Vagina (tissue), 2 donors: ENCODE measurements at places on chromosomes 13 and 19.

GRCh38 chr13:96730676-96731075 is 263.6 kb downstream of the OXGR1 start:
- DNase-seq: no peak

DNA sequence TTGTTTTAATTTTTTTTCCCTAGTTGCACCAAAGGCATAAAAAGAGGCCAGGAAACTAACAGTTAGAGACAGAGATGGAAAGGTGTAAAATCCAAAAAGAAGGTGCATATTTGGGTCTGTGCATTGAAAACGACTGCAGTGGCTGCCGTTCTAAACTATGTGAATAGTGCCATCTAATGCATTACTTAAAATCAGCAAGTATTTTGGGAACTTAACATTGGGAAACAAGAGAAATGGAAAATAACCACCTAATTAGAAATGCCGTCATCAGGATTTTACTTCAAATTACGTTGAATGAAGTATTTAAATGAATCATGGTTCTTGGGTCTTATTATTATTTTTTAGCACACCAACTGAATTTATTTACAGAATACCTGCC is 189.5 kb upstream of the MIR17HG start:
- no peak for DNase-seq

- DNase-seq: no peak
Measured at GRCh38 chr13:42750794-42751193, 30.6 kb upstream of the FAM216B start.

GRCh38 chr13:80577285-80577684 is 236.4 kb upstream of the SPRY2 start:
- DNase-seq: no peak

- DNase-seq: no peak
Measured at GRCh38 chr13:92804346-92804745, 422.3 kb upstream of the GPC6 start.

DNA sequence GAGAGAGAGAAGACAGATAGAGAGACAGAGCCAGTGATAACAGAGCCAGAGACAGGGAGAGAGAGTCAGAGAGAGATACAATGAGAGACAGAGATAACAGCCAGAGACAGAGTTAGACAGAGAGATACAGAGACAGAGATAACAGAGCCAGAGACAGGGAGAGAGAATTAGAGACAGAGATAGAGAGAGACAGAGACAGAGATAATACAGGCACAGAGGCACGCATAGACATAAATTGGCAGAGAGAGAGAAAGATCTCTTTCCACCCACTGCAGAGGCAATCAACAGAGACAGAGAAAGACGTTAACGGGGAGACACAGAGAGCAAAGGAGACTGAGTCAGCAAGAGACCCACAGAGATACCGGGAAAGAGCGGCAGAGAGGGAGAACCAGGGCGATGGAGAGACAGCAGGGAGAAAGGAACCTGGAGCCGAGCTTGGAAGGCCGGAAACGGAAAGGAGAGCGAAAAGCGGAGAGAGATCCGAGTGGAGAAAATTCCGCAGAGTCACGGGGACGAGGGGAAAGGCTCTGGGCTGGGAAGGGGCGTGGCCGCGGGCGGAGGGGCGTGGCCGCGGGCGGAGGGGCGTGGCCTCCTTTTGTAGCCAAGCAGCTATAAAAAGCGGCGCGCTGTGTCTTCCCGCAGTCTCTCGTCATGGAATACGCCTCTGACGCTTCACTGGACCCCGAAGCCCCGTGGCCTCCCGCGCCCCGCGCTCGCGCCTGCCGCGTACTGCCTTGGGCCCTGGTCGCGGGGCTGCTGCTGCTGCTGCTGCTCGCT is at the start of gene TNFSF9:
Gene TNFSF9, plus strand, starts transcription at position 641 of the 777 bp plus-strand sequence. Its CDS starts 11 bp downstream, at position 652.
- DNase-seq: no peak

GRCh38 chr19:40689339-40690049 is 957 bp downstream of the NUMBL start:
- DNase-seq: no peak

DNA sequence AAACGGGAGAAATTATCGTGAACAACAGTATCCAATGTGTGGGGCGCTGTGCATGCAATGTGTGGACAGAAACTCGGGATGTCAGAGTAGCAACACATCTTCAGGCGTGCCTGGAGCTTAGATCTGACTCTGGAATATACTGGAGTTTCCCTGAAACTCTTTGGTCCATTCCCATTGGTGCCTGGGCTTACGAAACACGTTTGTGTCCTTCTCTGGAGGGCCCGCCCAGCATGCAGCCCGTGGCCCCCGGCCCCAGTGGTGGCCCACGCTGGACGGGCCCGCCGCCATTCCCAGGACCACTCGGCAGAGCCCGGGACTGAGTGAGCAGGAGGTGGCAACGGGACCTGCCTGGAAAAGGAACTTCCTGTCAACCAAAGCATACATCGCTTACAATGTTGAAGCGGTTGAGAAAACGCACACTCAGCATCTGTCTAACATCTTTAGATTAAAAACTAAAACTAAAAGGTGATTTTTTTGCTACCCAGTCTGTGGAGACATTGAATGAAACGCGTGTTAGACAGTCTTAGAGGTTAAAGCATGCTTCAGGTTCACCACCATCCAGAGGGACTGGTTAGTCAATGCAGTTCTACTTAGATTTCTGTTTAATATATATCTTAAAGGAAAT is 19.3 kb upstream of the TIMM44 start:
- no peak for DNase-seq

GRCh38 chr19:13831537-13832467 is 36.6 kb downstream of the ZSWIM4 start:
- no peak for DNase-seq

DNA sequence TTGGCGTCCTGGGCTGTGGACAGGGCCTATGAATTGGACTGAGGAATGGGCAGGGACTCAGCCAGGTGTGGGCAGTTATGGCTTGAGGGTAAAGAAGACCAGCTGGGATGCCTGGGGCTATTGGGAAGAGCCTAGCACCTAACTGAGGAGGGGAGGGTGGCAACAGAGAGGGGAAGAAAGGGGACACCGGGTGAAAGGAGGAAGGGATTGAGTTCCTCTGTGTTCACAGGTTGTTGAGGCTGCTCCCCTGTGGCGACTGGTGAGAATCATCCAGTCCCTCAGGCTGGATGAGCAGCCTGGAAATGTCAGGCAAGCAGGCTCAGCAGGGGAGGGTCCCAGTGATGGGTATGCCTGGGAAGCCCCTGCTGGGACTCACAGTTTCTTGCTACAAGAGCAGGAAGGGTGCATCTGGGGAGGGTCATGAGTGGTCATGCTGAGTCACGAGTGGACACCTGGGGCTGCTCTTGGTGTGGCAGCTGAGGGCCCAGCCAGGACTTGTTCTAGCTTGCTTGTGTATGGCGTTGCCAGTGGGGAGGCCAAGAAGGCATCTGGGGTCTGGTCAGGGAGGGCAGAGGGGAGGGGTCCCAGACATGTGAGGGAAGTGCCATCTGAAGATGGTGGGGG is 1.4 kb downstream of the ZNF324 start:
- no peak for DNase-seq

DNA sequence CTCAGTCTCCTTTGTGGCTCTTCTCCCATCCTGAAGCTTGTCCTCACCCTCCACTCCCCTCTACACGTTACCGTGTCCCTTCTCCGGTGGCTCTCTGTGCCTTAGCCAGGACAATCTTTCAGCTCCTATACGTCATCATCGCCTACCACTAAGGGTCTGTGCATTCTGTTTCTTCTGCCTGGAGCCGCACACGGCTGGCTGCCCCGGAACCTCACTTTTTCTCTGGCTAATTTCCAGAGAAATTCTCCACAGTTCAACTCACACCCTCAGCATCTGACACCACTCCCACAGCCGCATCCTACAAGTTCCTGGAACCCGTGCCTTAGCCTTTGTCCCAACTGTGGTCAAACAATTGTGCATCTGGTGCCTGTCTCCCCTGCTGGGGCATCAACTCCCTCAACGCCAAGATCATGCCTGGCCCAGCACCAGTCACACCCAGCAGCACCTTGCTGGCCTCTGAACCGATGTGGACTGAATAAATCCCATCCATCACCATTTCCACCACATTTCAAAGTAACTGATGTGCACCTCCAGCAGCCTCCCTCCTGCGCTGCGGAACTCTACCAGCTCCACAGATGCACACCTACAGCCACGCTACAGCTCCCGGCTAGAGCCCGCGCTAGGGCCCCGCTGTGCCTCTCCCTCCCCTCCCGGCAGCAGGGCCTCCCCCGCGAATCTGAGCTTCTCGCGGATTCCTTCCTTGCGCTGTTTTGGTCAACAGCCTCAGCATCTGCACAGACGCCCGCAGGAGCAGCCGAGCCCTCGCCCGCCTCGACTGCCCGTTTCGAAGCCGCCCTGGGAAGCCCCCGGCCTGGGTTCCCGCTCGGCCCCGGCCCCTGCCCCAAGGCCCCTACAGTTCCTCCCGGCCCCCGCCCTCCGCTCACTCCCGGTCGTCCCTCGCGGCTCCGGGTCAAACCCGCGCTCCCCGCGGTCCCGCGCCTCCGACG is 689 bp downstream of the DCUN1D2 start:
- DNase-seq: no peak

DNA sequence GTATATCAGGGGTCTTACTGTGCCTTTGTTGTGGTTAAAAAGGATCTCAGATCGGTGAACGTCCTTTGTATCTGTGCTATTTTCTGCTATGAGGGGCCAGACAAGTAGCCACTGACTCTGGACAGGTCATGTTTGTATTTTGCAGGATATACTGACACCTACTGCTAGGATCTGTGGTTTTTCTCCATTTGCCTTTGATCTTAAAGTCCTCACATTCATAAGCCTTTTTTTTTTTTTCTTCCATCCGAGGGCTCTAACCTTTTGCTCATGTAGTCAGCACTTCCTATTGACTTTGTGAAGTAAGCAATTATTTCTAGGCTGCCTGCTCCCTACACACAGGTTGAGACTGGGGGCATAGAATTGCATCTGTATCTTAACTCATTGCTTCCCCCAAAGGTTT is 106.2 kb downstream of the SLITRK5 start:
- no peak for DNase-seq

- no peak for DNase-seq
Measured at GRCh38 chr13:71606818-71607217, 260.2 kb downstream of the DACH1 start.

GRCh38 chr19:10270180-10270615 is 722 bp upstream of the ICAM1 start:
- DNase-seq: no peak

DNA sequence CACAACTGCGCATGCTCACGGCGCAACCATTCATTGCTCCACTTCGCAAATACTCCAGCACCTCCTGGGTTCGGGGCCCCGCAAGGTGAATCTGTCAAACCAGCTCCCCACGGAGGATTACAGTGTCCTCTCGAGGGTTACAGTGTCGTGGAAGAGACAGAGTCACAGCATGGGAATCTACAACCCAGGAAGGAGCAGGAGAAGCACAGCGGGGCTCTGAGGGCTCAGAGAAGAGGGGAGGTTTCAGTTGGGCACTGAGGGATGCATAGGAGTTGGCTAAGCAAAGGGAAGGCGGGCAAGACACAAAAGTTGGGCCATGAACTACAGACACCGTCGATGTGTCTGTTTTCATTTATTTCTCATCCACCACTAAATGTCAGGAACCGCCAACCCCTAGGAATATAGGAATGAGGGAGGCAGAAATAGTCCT is 1.0 kb upstream of the GTF2F1 start:
- DNase-seq: no peak

- DNase-seq: no peak
Measured at GRCh38 chr13:27953676-27954405, 15.3 kb downstream of the CDX2 start.

DNA sequence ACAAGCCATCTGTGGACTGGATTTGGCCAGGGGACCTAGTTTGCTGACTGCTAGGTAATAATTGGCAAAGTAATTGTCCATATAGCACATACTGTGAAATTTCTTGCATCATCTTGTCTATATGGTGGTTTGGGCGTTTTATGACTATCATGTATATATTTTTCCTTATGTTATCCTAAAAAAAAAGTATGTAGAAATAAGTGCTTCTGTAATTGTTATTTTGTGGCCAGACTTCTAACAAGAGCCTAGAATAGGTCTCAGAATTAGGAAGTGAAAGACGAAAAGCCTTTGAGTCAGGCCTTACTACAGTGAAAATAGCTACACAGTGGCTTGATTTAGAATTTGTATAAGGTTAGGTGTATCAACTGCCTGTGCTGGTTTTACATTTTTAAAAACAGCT is 4.2 kb downstream of the FNDC3A start:
- no peak for DNase-seq

DNA sequence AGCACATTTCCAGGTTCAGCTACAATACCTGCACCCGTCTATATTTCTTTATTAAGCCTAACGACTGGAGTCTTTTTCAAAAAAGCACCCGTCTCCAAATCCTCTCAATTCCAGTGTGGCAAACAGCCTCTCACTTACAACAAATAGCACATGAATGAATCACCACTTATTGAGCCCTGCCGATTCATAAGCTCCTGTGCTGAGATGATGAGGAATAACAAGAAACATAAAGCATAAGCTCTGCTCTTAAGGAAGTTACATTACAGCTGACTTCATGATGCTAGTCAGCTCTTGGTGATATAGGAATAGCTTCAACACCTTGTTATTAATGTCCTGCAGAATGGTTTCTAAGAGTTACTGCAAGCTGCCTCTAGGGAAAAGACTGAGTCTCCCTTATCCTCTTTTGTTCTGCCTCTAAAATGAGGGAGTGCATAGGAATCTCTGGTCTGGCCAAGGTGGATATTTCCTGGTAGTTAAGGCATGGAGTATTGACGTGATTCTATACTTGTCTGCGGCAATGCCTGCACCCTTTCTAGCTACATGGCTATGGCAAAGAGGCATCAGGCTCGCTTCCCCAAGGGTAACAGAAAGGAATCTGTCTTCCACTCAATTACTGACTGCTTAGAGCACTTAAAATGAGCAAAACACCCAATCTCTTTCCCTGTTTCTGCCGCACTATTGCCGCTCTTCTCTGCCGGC is 195.7 kb downstream of the KLF12 start:
- DNase-seq: no peak

DNA sequence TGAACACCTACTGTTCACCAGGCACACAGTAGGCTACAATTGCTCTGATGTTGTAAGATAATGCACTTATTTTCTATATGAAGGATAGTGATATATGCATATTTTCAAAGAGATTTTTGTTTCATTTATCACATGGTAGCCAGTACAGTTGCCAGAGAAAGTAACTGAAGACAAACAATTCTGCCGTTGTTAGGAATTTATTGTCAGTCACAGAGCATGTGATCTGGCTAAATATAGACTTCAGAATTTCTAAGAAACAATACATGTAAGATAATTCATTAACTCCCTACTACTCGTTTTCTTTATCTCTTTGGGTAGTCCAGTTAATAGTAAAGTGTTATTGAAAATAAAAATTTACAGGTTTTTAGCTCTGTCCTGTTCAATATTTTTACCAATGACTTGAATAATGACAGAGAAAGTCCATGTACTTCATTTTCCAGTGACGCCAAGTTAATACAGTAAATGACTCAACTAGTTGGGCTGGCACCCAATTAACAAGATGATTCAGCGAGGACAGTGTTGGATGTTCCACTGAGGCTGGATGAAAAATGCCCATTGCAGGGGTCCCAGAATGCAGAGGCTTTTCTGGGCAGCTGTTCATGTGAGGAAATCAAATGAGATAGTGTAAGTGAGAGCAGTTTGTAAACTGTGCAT is 35.6 kb downstream of the GJA3 start:
- DNase-seq: no peak

DNA sequence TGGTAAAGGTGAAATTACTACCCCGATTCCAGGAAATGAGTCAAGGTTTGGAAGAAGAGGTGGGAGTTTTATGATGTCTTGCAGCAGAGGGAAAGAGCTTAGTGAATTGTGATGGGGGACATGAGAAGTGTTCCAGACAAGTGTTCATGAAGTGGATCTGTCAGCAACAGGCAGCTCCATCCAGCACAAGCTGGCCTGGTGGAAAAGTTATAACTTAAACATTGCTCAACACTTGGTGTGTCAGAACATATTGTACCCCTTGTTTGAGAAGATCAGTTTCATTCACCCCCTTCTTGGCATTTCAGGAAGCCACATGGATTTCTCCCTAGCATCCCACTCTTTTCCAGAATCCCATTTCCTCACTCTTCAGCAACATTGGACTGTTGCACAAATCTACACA is 222.0 kb downstream of the B3GLCT start:
- DNase-seq: no peak
